ENCODE measurements at places on chromosomes 2 and 18. TPM values are rescaled to one million over a fixed set of nuclear protein-coding genes. Genes with fewer than 3 reads are reported as not detected.

Gene FER1L5
- total RNA-seq, result 0.74 TPM

Gene RAB27B
- 6.1 TPM for total RNA-seq

- DNase-seq, result no peak
These were observed 18.7 kb downstream of the SATB2 start for GRCh38 chr2:199439066-199439465.

DNA sequence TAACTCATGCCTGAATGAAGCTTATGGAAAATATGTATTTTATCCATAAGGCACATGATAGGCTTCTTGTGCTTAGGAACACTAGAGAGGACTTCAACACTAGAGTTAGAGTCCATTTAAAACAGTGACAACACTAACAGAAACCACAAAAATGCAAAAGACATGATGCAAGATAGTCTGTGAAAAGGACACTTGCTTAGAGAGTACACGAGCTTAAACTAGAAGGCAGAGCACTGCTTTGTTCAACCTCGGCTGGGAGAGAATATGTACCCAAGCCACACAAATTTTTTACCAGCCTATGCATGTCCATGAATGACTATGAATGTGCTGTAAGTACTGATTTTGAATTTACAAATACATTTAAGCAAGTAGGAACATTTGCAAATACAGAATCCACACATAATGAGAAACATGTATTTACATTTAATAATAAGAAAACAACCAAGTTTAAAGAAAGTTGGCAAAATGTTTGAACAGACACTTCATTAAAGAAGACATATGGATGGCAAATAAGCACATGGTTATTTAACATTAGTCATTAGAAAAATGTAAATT, 130.6 kb downstream of the SPOPL start:
- DNase-seq, result no peak

DNA sequence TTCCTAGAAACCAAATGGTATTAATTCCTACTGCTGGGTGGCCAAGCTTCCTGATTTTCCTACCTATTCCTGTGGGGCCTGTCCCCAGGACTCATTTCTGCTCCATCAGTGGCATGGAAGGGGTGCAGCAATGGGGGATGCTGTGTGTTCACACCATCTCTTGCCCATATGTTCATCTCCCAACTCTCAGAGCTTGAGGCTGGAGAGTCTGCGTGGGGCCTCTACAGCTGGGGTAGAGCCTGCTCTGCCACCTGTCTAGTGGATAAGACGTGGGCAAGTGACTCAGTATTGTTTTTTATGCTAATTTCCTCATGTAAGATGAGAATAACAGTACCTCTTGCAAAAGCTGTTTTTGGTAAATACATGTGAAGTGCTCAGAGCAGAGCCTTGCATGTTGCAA, 149.8 kb downstream of the ACTR3 start:
- no peak for DNase-seq

GRCh38 chr2:48638261-48638660, 20.6 kb downstream of the GTF2A1L start:
- DNase-seq, result no peak

- no peak for DNase-seq
These were observed 26.1 kb downstream of the PKDCC start for GRCh38 chr2:42073739-42074503.

DNA sequence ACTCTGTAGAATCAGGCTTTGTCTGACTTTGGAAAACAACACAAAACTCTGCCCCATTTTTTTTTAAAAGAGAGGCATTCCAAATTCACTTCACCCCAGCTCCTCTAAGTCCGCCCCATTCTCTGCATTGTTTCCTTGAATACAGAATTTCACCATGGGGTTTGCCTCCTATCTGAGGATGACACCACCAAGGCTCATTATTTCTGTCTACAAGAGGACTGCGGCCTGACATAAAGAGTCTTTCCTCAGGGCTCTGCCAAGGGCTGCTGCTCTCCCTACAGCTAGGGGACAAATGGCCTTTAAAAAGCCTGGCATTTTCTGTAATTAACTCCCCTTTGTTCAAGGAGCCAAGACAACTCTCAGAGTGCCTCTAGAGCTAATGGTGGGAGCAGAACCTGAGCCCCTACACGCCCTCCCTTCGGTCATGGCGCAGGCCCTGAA, 4.6 kb downstream of the CHST10 start:
- DNase-seq, result no peak

GRCh38 chr18:73060666-73061288, 193.0 kb upstream of the NETO1 start:
- DNase-seq, result no peak

GRCh38 chr2:74074487-74074886, 73.2 kb downstream of the BOLA3 start:
- DNase-seq, result no peak

DNA sequence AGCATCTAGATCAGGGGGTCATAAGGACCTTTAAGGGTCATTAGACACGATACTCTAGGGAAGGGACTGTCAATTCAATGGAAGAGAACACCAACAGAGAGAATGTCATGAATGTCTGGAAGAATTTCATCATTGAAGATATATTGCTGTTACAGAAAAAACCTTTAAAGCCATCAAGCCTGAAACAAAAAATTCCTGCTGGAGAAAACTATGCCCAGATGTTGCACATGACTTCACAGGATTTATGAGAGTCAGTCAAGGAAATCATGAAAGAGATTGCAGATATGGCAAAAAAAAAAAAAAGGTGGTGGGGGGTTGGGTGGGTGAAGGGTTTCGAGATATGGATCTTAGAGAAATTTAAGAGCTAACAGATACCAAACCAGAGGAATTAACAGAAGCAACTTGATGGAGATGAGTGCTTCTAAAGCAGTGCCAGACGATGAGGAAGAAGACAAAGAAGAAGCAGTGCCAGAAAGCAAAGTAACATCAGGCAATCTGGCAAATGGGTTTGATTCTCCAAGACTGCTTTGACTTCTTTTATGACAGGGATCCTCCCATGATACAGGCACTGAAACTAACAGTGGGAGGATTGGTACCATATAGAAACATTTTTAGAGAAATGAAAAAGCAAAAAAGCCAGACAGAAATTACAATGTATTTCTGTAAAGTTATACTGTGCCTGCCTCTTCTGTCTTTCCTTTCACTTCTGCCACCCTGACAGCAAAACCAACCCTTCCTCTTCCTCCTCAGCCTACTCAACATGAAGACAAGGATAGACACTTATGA, 28.5 kb downstream of the MAP4K3 start:
- DNase-seq, result no peak

GRCh38 chr2:207528980-207529329, 807 bp upstream of the CREB1 start:
- no peak for DNase-seq

GRCh38 chr2:33598561-33599174, 431 bp downstream of the FAM98A start:
- no peak for DNase-seq

GRCh38 chr2:227033471-227034148, 130.4 kb downstream of the COL4A4 start:
- no peak for DNase-seq

- no peak for DNase-seq
These were observed 37.6 kb upstream of the SLC4A10 start for GRCh38 chr2:161586517-161587167.

GRCh38 chr2:61588566-61588965, 50.4 kb upstream of the XPO1 start:
- no peak for DNase-seq

GRCh38 chr2:71926876-71927756, 220.5 kb downstream of the CYP26B1 start:
- no peak for DNase-seq

GRCh38 chr2:109438146-109438545, 175.6 kb downstream of the SEPTIN10 start:
- DNase-seq, result no peak

GRCh38 chr2:238136820-238137537, 1.5 kb upstream of the KLHL30 start:
- no peak for DNase-seq

DNA sequence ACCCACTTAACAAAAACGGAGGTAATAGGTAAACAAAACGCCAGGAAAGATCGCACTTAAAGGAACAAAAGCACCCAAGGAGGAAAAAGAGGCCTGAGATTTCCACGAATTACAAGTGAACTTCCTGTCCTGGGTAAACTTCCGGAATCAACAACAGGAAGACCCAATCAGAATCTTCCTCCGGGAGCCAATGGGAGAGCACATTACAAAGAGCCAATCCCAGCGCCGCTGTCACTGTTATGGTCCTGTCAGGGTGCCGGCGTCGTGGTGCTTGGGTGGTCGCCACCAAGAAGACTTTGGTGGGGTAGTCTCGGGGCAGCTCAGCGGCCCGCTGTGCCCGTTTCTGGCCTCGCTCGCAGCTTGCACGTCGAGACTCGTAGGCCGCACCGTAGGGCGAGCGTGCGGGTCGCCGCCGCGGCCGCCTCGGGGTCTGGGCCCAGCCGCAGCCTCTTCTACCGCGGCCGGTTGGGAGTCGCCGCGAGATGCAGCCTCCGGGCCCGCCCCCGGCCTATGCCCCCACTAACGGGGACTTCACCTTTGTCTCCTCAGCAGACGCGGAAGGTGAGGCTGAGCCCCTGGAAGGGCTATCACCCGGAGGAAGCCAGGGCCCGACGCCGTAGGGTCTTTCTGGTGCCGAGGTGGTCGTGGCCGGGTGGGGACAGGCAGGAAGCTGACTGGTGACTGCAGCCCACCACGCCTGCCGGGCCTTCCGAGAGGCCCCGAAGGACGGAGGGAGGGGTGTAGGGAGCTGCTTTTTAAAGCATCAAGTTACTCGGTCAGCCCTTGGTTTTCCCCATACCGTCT, at the start of gene YIPF4:
YIPF4 (plus strand) TSS at position 231 of the 804 bp plus-strand sequence; CDS start at position 483, 252 bp downstream.
- DNase-seq, result no peak

GRCh38 chr2:227706859-227707258, 11.0 kb downstream of the SLC19A3 start:
- no peak for DNase-seq

DNA sequence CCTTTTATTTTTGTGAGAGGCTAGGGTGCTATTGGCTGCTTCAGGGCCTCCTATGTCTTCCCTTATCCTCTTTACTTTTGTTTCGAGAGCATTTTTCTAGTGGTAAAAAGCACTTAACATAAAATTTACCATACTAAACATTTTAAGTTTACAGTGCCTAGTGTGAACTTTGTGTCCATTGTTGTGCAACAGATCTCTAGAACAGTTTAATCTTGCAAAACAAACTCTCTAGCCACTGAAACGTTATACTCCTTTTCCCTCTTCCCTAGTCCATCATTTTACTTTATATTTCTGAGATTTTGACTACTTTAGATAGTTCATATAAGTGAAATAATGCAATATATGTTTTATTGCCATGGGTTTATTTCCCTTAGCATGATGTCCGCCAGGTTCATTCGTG, 580.6 kb downstream of the THSD7B start:
- no peak for DNase-seq

DNA sequence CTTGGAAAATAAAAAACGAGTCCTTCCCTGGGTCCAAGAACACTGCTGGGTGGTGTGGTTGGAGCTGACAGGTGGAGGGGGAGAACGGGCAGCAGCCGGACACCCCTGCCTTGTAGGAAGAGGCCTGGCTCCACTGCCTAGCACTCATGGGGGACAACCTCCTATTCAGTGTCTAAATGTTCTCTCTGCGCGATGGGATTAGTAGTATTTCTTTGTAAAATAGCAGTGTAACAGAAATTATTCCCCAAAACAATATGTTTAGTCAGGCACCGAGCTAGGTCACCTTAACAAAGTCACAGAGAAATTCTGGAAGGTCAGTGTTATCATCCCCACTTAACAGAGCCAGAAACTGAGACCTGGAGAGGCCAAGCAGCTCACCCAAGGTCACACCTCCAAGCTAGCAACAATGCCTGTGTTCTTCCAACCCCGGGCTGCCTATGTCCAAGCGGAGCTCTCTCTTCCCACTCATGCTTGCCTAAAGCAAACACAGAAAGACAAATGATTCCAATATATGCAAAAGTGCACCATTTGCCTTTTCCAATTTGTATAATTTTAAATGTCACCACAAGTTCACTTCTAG, 68.0 kb downstream of the STEAP3 start:
- no peak for DNase-seq

DNA sequence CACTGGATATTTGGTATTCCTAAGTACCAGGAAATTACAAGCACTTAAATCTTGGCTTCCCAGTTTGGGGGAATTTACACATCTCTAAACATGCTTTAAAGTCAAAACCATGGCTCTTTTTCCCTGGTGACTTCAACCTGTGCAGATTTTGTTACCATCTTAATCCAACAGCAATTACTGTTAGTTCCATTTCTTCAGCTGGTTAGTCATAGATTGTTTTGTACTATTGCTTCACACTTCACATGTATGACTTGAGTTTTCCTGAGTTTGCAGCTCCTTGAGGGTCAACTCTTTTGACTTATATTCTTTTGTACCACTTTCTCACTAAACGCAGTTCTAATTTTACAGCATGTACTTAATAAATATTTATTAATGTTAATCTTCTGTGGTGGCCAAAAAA, 203.4 kb upstream of the RND3 start:
- no peak for DNase-seq

DNA sequence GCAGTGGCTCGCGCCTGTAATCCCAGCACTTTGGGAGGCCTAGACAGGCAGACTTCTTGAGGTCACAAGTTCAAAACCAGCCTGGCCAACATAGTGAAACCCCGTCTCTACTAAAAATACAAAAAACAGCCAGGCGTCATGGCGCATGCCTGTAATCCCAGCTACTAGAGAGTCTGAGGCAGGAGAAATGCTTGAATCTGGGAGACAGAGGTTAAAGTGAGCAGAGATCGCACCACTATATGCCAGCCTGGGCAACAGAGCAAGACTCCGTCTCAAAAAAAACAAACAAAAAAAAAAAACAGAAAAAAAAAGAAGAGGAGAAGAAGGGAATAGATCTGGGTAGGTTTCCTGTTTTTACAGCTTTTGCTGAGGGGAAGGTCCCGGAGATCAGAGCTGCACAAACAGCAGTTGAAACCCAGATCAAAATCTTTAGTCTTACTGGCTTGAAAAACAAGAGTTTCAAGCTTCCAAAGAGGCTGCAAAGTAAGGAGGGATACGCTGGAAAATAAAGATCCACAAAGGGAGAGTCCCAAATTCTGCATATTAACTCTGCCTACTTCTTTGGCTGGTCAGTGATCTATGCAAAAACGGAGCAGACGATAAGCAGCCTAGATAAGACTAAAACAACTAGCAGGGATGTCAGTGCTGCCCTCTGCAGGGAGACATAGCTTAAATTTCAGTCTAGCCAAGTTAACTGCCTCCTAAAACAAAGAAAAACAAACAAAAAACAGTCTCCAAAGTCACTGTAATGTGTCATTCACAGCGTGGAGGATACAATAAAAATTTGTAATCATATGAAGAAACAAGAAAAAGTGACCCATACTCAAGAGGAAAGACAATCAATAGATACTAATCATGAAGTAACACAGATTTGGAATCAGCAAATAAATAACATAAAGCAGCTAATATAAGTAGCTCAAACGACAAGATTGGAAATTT, 74.1 kb downstream of the TLK1 start:
- DNase-seq, result no peak

DNA sequence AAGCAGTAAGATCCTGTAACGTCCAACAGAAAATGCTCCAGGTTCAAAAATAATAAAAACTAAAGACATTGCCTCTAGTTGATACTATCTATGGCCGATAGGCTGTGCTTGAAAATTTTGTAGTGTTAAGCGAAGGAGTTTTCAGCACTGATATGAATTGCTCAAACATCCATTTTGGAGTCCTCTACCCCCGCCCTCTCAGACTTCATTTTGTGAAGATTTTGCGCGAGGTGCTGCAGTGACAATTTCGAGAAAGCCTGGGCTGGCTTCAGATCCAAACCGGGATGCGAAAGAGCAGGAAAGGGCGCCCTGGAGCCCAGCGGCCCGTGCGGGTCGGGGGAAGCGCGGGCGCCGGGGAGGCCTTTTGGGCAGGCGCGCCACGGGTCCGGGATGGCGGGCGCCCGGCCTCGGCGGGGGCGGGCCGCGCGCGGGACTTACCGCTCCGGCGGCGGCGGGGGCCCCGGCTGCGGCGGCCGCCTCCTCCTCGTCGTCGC, 1.8 kb downstream of the SP3 start:
- no peak for DNase-seq

Measured in vagina (tissue), 2 donors.